ENCODE measurements at places on chromosomes 12 and 14. TPM values are rescaled to one million over a fixed set of nuclear protein-coding genes. Genes with fewer than 3 reads are reported as not detected.

DNA sequence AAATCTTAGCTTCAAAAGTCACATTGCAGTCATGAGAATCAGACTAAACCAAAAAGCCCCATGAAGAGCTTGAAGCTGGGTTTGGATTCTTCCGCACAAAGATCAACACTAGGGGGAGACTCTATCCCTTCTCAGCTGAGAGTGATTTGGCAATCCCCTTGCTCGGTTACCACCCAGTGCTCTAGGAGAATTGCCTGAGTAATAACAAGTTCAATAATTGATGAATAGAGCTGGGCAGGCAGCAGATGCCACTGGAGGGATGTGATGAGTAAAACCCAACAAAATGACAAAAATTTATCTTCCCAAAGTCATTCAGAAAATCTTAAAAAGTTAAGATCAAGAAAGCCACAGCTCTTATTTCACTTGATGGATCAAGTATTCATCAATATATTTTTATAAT, 185.6 kb upstream of the ARID2 start:
- DNase-seq, result peak; percentile 56

DNA sequence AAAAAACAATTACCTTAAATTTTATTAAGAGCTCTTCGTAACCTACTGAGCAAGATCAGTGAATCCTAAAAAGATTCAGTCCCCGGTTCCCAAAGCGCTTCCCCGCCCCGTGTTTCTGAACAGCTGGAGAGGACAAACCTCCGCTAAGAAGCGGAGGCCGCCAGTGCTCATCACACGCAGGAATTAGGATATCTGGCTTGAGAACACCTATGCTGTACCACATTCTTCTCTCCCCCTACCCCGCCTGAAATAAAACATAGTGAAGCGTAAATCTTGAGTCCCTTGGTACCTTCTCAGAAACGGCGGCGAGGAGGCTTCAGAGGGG, 774 bp upstream of the WDR20 start:
- no peak for DNase-seq

- no peak for DNase-seq
Measured at GRCh38 chr14:54637270-54638134, 70.6 kb downstream of the SAMD4A start.

- DNase-seq, result peak; percentile 43
Measured at GRCh38 chr14:68779761-68780323, 13.0 kb downstream of the ZFP36L1 start.

Gene TPPP2
- not detected for total RNA-seq

- DNase-seq, result no peak
Measured at GRCh38 chr12:98504368-98504617, 11.1 kb upstream of the TMPO start.

Gene TAS2R30
- 0.94 TPM for total RNA-seq

Gene MYG1
- 82.5 TPM for total RNA-seq

DNA sequence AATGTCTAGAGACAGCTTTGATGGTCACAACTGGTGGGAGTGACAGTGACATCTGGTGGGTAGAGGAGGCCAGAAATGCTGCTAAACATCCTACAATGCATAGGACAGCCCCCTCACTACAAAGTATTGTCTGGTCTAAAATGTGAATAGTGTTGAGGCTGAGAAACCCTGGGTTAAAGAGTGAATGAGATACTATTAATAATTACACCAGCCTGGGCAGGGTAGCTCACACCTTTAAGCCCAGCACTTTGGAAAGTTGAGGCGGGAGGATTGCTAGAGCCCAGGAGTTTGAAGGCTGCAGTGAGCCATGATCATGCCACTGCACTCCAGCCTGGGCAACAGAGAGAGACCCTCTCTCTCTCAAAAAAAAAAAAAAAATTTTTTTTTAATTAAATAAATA, 11.1 kb downstream of the SVOP start:
- no peak for DNase-seq

GRCh38 chr14:91009501-91010152, 50.8 kb downstream of the RPS6KA5 start:
- no peak for DNase-seq

DNA sequence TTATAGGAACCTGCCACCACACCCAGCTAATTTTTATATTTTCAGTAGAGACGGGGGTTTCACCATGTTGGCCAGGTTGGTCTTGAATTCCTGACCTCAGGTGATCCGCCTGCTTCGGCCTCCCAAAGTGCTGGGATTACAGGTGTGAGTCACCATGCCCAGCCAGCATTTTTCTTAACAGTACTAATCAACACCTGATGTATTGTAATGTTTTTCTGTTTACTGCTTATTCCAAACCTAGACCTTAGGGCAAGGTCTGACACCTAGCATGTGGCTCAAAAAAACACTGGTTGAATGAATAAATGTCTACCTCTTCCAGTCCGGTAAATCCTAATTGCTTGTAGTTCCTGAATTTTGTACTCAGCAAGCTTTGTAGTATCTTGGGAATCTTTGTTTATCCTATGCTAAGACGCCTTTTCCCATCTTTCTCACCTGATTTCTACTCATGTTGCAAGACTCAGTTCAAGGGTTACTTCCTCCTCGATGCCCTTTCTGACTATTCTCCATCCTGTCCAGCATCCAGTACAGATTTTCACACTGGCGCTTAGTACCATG, 2.8 kb downstream of the PAN2 start:
- no peak for DNase-seq

DNA sequence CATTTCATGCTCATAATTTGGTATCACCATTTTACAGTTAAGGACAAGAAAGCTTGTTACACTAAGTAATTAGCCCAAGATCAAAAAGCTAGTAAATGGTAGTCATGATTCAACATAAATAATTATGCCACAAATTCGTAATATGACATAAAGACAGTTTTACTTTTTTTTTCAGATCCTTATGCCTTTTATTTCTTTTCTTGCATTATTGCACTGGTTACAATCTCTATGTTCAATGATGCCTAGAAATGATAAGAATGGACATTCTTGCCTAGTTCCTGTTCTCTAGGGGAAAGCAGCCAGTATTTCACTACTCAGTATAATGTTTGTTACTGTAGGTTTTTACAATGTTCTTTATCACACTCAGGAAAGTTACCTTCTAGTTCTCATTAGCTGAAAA, 106.4 kb upstream of the ARHGAP5 start:
- DNase-seq, result no peak

GRCh38 chr12:6316921-6317692, 6.6 kb downstream of the PLEKHG6 start:
- DNase-seq, result no peak

- no peak for DNase-seq
Measured at GRCh38 chr12:13472690-13473089, 276.2 kb downstream of the EMP1 start.

Gene SRRM4
- total RNA-seq, result not detected

- no peak for DNase-seq
Measured at GRCh38 chr12:40717576-40717975, 25.3 kb downstream of the CNTN1 start.

Gene SERPINA12
- not detected for total RNA-seq

GRCh38 chr12:126033751-126034150, 968.5 kb downstream of the AACS start:
- no peak for DNase-seq

DNA sequence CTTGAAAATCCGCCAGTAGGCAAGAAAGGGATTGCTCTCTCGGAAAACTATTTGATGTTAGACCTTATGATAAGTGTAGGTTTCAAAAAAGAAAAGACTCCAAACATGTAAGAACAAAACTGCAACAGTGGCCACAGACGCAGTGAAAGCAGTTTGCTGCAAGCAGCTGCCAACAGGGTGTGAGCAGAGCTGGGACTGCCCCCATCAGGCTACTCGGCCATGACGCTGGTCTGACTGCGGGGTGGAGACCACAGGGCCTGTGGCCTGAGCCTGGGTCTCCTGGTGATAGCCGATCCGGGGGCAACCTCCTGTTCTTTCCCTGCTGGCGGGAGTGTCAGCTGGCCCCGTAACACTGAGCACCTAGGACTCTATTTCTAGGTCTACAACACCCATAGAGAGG, 63.2 kb downstream of the AMN start:
- DNase-seq, result no peak

DNA sequence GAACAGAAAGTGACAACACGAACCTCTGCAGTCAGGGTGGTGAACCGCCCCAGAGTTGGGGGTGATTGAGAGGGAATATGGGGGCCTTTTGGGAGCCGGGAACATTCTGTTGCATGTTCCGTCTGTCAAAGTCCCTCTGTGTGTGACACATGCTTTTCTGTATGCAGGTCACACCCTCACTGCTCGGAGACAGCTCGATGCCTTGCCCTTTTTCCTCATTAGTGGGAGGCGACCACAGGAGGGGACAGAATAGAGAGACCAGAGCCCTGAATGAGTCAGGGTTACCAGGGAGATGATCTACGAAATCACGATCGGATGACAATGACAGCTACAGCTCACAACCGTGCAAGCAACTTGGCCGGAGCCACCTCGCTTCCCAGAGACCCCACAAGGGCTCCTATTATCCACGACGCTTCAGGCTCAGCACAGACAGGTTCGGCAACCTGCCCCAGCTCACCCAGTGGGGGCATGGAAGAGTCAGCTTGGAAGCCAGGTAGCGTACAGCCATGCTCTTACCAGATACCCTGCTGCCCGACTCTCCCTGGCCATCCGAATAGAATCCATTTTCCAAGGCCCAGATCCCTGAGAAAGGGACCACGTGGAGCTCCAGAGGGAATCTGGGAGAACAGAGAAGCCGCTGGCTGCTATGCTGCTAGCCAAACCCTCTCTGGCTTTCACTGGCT, 38.8 kb downstream of the TESC start:
- no peak for DNase-seq

Gene KRT74
- not detected for total RNA-seq

Gene IFI27
- 1.3 TPM for total RNA-seq

- no peak for DNase-seq
Measured at GRCh38 chr12:56358836-56359532, 923 bp downstream of the STAT2 start.

DNA sequence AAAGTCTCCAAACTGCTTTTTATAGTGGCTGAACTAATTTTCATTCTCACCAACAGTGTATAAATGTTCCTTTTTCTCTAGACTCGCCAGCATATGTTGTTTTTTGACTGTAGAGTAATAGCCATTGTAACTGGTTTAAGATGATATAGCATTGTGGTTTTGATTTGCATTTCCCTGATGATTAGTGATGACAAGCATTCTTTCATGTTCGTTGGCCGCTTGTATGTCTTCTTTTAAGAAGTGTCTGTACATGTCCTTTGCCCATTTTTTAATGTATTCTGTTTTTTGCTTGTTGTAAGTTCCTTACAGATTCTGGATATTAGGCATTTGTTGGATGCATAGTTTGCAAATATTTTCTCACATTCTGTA, 404.9 kb downstream of the FLRT2 start:
- no peak for DNase-seq

Gene ST8SIA1
- 11.4 TPM for total RNA-seq

Gene GLT1D1
- total RNA-seq, result 0.22 TPM

Gene FBXO33
- total RNA-seq, result 20.1 TPM

GRCh38 chr12:89384050-89384758, 31.9 kb upstream of the DUSP6 start:
- no peak for DNase-seq

GRCh38 chr12:11771895-11772502, 122.5 kb downstream of the ETV6 start:
- DNase-seq, result no peak

DNA sequence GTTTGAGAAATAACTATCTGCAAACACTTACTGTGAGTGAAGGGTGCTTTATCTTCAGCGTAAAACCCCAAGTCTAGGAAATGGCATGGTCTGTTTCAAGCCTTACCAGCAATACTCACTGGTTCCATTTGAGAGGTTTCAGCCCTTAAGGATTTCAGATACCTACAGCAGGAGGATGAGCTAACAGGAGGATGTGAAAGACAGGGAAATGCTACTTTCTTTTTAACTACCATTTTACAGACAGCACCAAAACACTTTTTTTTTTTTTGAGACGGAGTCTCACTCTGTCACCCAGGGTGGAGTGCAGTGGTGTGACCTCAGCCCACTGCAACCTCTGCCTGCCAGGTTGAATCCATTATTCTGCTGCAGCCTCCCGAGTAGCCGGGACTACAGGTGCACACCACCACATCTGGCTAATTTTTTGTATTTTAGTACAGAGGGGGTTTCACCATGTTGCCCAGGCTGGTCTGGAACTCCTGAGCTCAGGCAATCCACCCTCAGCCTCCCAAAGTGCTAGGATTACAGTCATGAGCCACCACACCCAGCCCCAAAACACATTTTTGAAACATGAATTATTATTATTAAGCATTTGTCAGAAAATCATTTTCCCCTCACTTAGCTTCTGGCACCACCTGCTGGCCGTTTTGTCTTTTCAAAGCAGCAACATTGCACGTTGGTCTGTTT, 4.6 kb downstream of the MTRFR start:
- peak; percentile 79 for DNase-seq

Gene KRT6A
- total RNA-seq, result not detected

DNA sequence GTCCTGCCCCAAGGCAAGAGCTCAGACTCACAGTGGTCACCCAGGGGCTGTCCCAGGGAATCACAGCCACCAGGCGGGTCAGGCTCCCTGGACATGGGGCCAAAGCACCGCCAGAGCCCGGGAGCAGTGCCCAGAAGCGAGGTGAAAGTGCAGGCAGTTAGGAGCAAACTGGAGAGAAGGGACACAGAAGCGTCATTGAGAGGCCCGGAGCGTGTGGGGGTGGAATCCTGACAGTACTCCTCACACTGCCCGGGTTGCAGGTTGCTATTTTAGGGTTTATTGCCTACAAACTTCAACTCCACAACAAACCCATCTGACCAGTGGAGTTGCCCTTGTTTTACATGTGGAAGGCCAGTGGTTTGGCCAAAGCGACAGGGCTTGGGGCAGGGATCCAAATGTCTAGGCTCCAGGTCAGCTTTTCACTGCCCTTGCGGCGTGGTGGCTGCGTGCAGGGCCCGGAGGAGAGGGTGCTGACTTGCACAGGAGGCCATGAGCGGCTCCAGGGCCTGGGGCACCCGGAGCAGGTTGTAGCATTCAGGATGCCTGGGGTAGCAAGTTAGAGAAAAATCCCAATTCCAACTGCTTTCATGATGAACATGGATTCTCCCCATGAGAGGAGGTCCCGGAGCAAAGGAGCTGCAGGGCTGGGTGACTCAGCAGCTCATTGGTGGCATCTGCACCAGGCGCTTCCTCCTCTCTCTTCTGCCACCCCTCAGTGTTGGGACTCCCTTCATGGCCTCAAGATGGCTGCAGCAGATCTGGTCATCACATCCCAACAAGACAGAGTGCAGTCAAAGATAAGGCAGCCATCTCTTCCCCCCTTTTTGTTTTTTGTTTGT, 112.3 kb upstream of the NCOR2 start:
- DNase-seq, result no peak

GRCh38 chr14:90061685-90062126, at the start of gene KCNK13:
Gene KCNK13, plus strand, starts transcription at chr14:90061994. Its CDS starts 212 bp downstream, at chr14:90062206.
- DNase-seq, result no peak

Gene PSMA6
- 399 TPM for total RNA-seq

DNA sequence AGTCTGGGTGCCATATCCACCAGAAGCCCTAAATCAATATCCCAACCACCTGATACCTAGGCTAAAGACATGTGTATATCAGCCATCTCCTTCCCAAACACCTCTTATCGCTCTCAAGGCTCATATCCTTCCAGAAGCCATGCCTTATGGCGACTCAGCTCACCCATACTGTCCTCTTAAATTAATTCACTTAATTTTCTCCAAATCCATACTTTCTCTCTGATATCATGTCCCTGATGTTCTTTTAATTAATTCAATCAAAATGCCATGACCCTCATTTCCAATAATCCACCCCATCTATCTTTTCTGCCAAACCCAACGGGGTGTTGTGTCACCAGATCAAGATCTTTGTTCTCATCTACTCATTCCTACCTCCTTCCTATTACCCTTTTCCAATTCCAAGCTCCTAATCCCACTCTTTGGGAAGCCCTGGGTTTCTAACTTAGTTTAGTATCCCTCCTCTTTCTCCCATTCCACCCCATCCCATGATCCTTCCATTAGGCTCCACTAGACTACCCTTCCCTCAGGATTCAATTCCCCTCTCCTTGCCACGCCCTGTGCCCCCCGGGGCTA, 723 bp downstream of the ATF7 start:
- no peak for DNase-seq

GRCh38 chr12:127773520-127773919, 493.4 kb upstream of the TMEM132C start:
- no peak for DNase-seq

Measured in CD8-positive, alpha-beta memory T cell (primary cell).